ENCODE measurements at places on chromosomes 7 and 10. TPM values are rescaled to one million over a fixed set of nuclear protein-coding genes. Genes with fewer than 3 reads are reported as not detected.

DNA sequence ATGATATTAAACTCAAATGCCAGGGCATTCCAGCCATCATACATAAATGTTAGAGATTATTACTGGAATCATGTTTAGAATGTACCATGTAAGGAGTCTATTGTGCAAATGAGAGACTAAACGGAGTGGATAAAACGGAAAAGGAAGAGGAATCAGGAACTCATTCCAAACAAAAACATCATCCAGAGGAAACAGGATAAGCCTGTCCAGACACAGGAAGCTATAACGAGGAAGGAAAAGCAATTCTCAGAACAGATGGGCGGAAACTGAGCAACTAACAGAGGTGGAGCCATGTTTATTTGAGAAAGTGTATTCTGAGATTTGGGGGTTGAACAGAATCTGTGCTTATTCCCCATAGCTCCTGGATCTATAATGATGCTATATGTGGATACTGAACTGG, 52.3 kb upstream of the TRIM24 start:
- no peaks in the 10 kb centered on the region for H3K36me3 ChIP-seq
- H3K27ac ChIP-seq: no peak overlapping the region
- H3K27me3 ChIP-seq: no peaks in the 10 kb centered on the region
- DNase-seq: no peak

The CNPY1 gene
- total RNA-seq: not detected

The EIF4EBP2 gene
- total RNA-seq: 71.6 TPM

The RPEL1 gene
- not detected for total RNA-seq

The DENND11 gene
- total RNA-seq: 28.9 TPM
